NCI-H1694 (cell line): ENCODE measurements at places on chromosomes 7 and 10.

DNA sequence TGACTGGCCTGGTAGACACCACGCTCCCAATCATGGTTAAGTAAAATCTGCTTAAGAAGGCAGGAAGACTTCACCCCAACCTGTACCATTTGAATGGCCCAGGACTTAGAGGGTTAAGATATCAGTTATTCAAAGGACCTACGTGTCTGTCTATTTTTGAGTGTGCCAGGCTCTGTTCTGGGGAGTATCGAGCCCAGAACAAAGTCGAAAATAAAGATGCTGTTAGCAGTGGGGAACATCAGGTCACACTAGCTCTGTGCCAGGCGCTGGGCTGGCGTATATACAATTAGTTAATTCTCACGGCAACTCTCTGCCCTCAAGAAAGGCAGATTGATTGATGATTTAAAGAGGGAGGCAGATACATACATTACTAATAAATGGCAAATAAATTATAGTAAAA, 40.5 kb upstream of the CREB5 start:
- DNase-seq: no peak

DNA sequence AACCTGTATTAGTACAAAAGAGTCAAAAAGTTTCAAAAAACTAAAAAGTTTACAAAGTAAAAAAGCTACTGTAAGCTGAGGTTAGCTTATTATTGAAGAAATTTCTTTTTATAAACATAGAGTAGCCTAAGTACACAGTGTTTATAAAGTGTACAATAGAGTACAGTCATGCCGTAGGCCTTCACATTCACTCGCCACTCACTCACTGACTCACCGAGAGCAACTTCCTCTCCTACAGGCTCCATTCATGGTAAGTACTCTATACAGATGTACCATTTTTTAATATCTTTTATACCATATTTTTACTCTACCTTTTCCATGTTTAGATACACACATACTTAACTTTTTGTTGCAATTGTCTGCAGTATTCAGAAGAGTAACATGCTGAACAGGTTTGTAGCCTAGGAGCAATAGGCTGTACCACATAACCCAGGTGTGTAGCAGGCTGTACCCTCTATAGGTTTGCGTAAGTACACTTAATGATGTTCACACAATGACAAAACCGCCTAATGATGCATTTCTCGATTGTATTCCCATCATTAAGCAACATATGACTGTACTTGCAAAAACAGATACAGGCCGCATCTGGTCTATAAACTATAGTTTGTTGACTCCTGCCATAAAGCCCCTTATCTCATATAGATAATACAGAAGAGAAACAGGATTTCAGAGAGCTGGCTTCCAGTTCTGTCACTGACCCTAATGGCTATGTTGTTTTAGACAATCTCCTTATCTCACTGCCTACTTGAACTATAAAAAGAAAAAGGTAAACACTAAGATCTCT, 438.8 kb downstream of the HTR7 start:
- DNase-seq: no peak

- no peak for DNase-seq
Observed at GRCh38 chr10:24993237-24993958, 22.6 kb downstream of the ENKUR start.

GRCh38 chr10:10870523-10871241, 147.0 kb upstream of the CELF2 start:
- no peak for DNase-seq

GRCh38 chr7:138064856-138065357, 11.4 kb upstream of the AKR1D1 start:
- no peak for DNase-seq

- DNase-seq: no peak
Observed at GRCh38 chr7:3897430-3898372, 596.6 kb downstream of the SDK1 start.
